Prostate gland (tissue), 2 donors: ENCODE measurements at places on chromosomes 7 and 10. TPM values are rescaled to one million over a fixed set of nuclear protein-coding genes. Genes with fewer than 3 reads are reported as not detected.

Gene CYP26C1
- total RNA-seq, result 1.1 TPM

Gene HHEX
- 3.0 TPM for total RNA-seq

Gene TRPV6
- 47.0 TPM for total RNA-seq

Gene INMT
- total RNA-seq, result 41.4 TPM

Gene ENTPD1
- total RNA-seq, result 9.3 TPM

Gene TMEM120A
- 20.2 TPM for total RNA-seq

Gene FAM25A
- not detected for total RNA-seq

Gene OR9A2
- not detected for total RNA-seq

Gene WNT8B
- 0.40 TPM for total RNA-seq

Gene CALML5
- 10.5 TPM for total RNA-seq

Gene LIPJ
- total RNA-seq, result 0.09 TPM

Gene STEAP1B
- 6.4 TPM for total RNA-seq

Gene IFIT1B
- not detected for total RNA-seq

Gene STEAP2
- 167 TPM for total RNA-seq

Gene PHF14
- total RNA-seq, result 25.7 TPM

Gene EGFR
- total RNA-seq, result 78.3 TPM

Gene UNCX
- total RNA-seq, result not detected

Gene PRSS37
- total RNA-seq, result not detected

Gene PRKAR2B
- 65.7 TPM for total RNA-seq

Gene CELF2
- 43.2 TPM for total RNA-seq

Gene HGF
- total RNA-seq, result 7.5 TPM

Gene ASZ1
- total RNA-seq, result 6.1 TPM

Gene RAB19
- total RNA-seq, result 0.80 TPM

Gene SNX10
- 6.8 TPM for total RNA-seq

Gene FAM221A
- total RNA-seq, result 7.0 TPM

Gene MLXIPL
- total RNA-seq, result 9.8 TPM

Gene EBF3
- total RNA-seq, result 7.8 TPM

Gene MOGAT3
- total RNA-seq, result not detected
